ENCODE measurements at places on chromosomes 4 and X.

DNA sequence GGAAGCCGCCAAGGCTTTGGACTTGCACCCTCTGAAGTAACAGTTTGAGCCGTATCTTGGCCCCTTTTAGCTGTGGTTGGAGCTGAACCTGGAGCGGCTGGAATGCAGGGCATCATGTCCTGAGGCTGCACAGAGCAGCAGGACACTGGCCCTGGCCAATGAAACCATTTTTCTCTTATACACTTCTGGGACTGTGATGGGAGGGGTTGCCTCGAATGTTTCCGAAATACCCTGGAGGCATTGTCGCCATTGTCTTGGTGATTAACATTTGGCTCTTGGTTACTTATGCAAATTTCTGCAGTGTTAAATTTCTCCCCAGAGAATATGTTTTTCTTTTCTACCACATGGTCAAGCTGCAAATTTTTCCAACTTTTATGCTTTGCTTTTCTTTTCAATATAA, 137.2 kb downstream of the MAGEC1 start:
- DNase-seq, result peak; percentile 6

DNA sequence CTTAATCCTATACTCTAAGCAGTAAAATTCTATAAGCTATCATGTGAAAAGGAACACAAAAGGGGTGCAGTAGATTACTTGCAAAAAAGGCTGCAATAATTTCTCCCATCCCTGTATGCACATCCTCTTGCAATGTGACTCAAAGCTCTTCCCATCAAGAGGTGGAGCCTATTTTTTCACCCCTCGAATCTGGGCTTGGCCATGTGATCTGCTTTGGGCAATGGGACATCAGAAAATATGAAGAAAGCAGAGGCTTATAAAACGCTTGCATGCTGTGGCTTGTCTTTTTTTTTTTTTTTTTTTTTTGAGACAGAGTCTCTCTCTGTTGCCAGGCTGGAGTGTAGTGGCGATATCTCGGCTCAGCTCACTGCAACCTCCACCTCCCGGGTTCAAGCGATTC, 33.0 kb downstream of the GEMIN8 start:
- no peak for DNase-seq

- DNase-seq, result no peak
These were observed 31.0 kb upstream of the PRPS1 start for GRCh38 chrX:107597264-107597663.

DNA sequence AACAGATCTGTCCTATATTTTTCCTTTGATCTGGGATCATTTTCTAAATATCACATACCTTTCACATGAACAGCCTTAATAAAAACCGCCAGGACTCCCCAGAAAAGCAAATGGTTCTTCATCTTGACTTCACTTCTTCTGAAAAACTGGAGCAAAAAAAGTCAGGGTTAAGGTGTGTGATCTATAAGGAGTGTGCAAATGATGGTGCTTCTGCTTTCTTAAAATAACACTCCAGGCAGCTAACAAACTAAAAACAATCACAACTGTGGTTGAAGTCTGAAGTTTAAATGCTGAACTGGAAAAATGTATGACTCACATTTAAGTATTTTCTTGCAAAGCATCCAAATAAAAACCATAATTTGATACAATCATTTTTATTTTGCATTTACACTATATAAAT, at the start of gene JCHAIN:
Gene JCHAIN, minus strand, starts transcription at position 140 of the 400 bp plus-strand sequence. Its CDS starts 18 bp downstream, at position 122.
- no peak for DNase-seq

- no peak for DNase-seq
These were observed 437.2 kb upstream of the ZFP42 start for GRCh38 chr4:187558391-187558790.

DNA sequence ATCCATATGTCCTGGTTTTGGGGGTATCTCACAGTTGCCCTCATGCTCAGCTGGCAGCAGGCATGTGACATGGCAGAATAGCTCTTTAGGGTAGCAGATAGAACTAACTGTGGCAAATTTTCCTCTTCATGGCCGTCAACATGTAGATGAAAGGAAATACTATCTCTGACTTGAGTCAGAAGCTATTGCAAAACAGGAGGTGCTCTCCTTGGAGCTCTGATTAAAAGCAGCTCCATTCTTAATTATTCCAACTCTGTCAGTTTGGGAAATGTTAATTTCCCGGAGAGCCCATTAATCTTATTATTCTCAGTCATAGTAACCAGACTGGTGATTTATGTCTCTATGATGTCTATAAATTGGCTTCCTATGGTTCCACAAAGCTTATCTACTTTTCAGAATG, 18.2 kb downstream of the IL13RA1 start:
- DNase-seq, result no peak

- peak; percentile 64 for DNase-seq
These were observed at the start of gene PRKX for GRCh38 chrX:3713225-3713936. Gene PRKX, minus strand, starts transcription at chrX:3713649. Its CDS starts 396 bp downstream, at chrX:3713253.

GRCh38 chrX:155592331-155592730, 20.4 kb downstream of the TMLHE start:
- DNase-seq, result no peak

- peak; percentile 51 for DNase-seq
These were observed 88.8 kb upstream of the HPRT1 start for GRCh38 chrX:134371133-134371532.

GRCh38 chr4:113576947-113577678, 184.4 kb downstream of the CAMK2D start:
- no peak for DNase-seq

DNA sequence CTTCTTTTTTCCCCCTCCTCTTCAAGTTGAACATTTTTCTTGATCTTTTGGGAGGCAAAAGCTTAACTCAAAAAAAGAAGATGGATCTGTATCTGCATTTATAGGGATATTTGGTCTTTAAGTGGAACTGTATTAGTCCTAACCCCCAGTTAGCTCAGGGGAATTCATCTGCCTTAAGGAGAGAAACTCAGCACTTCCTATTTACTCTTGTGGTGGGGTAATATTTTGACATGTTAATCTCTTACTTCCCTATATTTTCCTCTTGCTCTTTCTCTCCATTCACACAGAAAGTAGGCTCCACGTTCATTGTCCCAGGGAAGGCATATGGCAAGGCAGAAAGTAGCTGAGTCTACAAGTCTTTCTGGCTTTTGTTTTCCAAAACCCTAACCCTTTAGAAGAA, 5.3 kb downstream of the LRRC66 start:
- DNase-seq, result no peak

DNA sequence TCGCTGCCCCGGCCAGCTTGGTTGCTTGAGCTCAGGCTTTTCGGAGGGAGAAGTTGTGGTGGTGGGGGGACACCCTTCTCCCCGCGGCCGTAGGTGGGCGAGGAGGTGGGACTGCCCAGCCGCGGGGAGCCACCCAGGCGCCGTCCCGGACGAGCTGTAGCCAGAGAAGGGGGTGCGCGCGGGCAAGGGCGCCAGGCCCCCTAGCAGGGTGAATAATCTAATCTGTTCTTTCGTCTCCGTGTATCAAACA, 3.1 kb downstream of the MID1IP1 start:
- DNase-seq, result no peak

- DNase-seq, result no peak
These were observed 25.3 kb downstream of the STIM2 start for GRCh38 chr4:26885912-26886274.

DNA sequence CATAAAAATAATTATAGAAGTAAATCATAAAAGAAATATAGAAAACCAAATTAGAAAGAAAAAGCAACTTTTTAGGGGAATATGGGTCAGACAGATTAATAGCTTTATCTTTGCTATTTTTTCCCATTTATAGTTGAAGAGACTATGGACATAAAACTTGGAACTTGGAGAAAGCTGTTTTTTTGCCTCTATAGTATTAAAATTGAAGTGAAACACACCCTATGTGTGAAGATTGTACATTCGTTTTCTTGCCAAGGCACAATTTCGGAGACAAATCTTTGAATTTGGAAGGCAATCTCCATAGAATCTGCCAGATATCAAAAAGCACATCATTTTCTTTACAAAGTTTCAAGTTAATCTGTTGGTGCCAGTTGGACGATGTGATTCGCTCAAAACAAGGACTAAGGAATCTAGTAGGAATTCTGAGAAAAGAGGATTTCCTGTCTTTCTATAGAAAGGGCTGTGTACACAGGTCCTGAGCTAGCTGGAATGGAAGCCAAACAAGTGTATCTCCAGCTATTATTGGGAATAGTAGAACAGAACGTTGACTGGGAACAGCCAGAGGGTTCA, 156.3 kb downstream of the SLC7A11 start:
- no peak for DNase-seq

DNA sequence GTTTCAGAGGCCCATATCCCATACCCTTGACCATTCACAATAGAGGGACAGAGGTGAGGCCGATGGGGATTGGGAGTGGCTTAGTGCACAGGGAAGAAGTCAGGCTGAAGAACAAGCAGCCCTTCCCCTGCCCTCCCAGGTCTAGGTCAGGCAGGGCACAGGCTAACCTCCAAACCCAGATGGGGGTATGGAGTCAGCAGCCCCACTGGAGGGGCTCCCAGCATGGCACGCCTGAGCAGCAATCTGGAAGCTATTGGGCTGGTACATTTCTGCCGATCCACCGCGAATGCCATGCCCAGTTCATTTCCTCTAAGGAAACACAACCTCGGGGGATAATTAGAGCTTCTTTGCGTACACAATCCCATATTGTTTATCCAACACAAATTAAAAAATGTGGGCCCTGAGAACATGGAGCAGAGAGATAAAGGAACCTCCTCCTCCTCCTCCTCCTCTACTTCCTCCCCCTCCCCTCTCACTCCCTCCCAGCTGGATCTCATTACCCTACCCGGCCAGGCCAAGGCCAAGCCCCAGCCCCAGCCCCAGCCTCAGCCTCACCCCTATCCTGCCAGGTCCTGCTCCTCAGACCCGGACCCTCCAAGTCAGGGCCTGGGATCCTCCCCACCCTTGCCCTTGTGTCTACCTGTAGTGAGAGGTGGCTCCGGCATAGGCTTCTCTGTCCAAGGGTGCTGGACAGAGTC, 83.0 kb downstream of the PJA1 start:
- no peak for DNase-seq

DNA sequence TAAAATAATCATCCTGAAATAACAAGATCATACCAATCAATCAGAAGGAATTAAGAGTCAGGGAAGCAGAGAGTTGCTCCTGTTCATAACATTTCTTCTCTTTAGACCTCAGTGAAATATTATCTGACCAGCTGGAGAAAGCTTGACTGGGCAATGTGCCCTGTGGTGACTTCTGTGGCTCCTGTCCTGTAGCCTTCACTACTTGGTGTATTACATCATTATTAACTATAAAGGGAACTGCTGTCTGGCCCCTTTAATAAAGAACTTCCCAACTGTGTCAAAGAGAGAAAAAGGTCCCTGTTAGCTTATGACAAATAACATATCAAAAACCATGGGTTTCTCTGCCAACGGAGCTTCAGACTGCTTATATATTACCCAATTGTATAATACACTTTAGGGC, 18.0 kb downstream of the OPHN1 start:
- DNase-seq, result no peak

- no peak for DNase-seq
These were observed 171.5 kb downstream of the CFAP299 start for GRCh38 chr4:80507077-80507476.

DNA sequence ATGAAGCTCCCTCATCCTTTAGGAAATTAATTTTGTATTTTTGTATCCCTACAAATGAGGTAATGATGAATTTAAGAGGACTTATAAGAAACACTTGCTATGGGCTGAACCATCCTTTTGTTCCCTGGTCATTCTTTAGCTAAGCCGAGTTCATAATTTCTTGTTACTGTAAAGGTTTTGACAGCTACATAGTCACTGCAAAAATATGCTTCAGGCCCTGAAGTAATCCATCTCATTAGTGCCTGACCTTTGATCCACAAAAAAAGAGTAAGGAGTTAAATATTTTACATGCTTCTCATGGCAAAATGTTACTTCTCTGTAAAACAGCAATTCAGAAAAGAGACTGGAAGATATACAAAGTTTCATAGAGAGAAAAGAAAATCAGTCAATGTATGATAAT, 290.6 kb upstream of the SLIT2 start:
- DNase-seq, result no peak

- DNase-seq, result no peak
These were observed 632.6 kb upstream of the INTU start for GRCh38 chr4:127000110-127000509.

GRCh38 chr4:155908187-155909139, 5.0 kb downstream of the TDO2 start:
- no peak for DNase-seq

DNA sequence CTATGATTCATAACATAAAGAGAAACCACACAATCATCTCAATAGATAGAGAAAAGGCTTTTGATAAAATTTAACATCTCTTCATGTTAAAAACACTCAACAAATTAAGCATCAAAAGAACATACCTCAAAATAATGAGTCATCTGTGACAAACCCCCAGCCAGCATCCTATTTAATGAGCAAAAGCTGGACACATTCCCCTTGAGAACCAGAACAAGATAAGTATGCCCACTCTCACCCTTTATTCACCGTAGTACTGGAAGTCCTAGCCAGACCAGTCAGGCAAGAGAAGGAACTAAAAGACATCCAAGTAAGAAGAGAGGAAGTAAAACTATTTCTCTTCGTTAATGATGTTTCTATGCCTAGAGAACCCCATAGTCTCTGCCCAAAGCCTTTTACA, 507.2 kb downstream of the PABPC4L start:
- DNase-seq, result no peak

DNA sequence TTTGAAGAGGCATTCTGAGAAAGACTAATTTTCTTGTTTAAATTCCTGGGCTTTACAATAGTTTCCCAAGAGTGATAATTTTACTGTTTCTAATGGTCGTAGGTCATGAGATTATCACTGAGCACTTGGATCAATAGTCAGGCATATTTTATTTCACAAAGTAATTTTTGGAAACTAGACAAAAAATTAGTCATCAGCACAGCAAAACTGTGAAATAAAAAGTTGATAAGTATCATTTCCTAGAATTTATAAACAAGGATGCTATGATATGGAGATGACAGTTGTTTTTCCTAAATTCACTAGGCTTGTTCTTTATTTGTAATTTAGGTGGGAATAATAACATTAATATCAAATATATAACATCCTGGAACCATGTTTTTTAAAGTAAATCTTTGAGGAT, 33.0 kb downstream of the SULT1B1 start:
- DNase-seq, result no peak

DNA sequence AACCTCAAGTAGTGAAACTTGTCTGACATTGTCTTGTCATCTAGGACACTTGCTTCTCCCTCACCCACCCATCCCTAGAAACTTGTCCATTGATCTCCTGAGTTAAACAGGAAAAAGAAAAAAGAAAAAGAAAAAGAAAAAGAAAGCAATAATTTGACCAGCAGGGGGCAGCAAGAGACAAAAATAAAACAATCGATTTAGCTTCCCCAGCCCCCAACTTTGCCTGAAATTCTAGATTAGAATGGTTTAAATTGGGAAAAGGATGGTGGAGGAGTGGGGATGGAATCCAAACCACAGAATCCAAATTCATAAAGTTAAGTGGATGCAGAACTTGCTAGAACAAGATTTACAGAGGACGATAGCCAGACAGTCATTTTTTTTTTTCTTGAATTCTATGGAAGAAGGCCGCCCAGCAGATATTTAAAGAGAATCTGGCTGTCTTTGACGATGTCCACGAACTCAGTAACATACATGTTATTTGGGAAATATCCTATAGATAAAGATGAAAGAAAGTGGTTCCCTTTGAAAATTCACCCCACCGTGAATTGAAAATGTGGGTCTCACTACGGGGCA, 282.9 kb downstream of the USP46 start:
- DNase-seq, result peak; percentile 67

- no peak for DNase-seq
These were observed 9.3 kb downstream of the PTPN13 start for GRCh38 chr4:86603311-86603885.

GRCh38 chrX:154695911-154696675, 42.7 kb upstream of the CTAG2 start:
- DNase-seq, result no peak
